ENCODE measurements at places on chromosomes 5 and 9.

- DNase-seq = no peak
Measured at GRCh38 chr5:5221724-5222123, 81.6 kb downstream of the ADAMTS16 start.

DNA sequence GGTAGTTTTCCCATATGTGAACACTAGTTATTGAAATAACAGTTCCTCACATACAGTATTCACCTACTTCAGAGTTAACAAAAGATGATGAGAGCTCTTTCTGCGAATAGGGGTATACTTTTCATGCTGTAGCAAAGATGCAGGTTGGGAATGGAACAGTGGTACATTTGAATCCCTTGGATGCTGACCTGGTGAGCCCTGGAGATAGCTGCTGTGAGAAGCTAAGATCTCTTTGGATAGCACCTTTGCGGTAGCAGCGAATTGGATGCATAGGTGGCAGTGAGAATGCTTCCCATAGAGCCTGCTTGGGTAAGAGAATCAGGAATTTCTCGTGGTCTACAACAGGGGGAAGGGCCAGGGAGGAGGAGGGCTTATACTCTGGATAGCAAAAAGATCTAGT is 61.2 kb downstream of the NUP214 start:
- DNase-seq = no peak

GRCh38 chr9:125911861-125912644 is 164.9 kb downstream of the PBX3 start:
- no peak for DNase-seq

GRCh38 chr9:135791431-135792267 is 89.7 kb downstream of the KCNT1 start:
- DNase-seq = no peak

DNA sequence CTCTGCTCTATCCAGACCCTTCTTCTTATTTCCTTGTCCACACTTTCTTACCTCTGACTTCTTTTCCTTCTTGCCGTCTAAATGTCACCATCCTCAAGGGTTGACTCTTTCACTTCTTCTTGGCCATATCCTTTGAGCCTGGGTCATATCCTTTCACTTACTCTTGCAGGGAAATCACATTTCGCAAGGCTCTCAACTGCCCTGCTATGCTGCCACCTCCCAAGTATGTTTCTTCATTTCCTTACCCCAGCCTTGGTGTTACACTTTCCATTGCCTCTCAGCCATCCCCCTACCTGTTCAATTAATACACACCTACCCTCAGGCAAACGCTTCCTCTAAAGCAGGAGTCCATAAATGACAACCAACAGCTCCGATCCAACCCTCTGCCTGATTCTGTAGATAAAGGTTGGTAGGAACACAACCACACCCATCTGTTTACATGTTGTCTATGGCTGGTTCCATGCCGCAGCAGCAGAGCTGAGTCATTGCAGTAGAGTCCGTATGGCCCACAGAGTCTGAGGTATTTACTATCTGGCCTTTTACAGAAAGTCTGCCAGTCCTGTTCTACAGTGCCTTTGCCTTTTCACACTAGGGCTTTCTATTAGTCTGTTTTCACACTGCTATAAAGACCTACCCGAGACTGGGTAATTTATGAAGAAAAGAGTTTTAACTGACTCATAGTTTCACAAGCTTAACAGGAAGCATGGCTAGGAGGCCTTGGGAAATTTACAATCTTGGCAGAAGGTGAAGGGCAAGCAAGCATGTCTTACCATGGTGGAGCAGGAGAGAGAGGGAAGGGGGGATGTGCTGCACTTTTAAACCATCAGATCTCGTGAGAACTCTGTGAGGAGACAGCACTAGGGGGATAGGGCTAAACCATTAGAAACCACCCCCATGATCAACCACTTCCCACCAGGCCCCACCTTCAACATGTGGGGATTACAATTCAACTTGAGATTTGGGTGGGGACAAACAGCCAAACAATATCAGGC is 97.9 kb downstream of the SV2C start:
- no peak for DNase-seq

DNA sequence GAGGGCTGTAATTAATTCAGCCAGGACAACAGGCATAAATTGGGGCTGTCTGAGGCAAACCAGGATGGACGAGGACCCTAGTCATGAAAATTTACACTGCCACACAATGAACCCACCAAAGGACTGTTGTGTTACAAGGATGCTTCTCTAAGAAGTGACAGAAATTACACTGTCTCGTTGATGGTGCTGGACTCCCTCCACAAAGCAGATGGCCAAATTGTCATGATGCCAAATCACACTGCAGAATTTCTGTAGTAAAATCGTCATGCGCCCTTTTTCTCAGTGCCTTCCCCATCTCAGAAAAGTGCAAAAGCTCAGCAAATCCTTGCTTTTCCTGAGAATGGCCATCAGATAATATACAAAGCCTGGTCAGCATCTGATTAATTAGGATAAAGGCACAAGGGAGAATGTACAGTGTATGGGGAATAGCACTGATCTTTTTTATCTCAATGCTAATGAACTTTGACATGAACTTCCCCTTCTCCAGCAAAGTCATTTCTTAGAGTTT is 545.8 kb downstream of the CSNK1G3 start:
- no peak for DNase-seq

GRCh38 chr5:68424799-68425537 is 209.4 kb downstream of the PIK3R1 start:
- no peak for DNase-seq

- DNase-seq = no peak
Measured at GRCh38 chr9:136618580-136619547, 43.9 kb upstream of the EGFL7 start.

DNA sequence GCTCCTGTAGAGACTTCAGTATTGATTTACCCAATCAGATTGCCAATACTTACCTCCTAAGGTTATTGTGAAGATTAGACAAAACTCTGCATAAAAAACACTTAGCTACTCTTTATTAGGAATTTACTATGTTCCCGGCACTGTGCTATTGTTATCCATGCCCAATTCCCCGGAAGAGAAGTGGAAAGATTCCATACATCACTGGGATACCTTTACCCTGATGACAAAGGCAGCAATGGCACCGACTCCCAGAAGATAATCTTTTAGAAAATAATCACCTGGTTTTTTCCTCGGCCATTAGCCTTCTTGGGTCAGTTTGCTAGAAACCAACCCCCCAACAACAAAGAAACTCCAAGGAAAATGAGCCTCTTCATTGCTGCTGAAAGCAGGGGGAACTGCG is 226.0 kb downstream of the SNX18 start:
- no peak for DNase-seq

- DNase-seq = no peak
Measured at GRCh38 chr9:129463477-129463876, 157.4 kb downstream of the C9orf50 start.

DNA sequence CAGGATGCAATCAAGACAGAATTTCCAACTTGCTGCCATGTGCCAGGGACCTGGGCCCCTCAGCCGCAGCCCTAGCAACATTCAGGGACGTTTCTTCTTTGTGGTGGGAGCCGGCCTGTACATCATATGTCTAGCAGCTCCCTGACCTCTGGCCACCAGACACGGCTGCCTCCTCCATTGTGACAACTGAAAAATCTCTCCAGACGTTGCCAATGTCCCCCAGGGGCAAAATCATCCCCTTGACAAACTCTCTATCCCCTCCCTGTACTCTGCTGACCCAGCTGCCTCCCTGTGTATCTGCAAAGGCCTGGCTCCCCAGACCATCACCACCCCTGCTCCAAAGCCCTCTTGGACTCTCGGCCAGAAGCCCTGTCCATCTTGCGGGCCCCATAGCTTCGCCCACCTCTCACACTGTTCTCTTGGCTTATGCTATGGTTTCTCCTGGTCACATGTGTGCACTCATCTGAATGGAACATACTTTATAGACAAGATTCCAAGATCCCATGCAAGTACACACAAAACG is 40.8 kb downstream of the BICD2 start:
- no peak for DNase-seq

DNA sequence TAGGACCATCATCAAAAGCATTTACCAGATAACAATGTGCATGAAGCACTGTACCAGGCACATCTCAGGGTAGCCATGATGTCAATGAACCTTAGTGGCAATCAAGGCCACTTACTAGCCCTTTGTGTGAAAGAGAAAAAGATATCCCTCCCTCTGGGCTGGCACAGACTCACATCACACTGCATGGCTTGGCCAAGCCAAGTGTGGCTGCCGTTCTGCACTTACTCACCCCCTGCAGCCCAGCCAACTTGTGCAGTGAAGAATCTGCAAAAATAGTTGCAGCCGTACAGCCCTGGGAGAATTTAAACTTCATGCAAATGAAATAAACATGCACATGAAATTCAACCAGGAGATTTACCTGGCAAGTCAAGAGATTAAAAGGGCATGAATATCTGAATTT is 333.5 kb downstream of the DEPDC1B start:
- DNase-seq = no peak

DNA sequence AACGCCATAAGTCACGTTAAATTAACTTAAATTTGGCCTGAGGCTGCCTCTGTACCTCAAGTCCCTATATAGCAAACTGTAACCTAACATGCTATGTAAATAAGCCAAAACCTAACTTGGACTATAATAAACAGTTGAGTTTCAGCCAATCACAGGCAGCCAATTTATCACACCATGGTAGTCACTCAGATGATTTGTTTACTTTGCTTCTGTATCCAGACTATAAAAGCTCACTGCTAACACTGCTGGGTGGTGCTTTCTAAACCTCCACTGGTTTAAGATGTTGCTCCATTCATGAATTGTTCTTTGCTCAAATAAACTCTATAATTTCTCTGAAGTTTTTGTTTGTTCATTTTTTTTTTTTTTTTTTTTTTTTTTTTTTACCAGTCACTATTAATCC is 62.8 kb downstream of the TRPM3 start:
- DNase-seq = no peak

DNA sequence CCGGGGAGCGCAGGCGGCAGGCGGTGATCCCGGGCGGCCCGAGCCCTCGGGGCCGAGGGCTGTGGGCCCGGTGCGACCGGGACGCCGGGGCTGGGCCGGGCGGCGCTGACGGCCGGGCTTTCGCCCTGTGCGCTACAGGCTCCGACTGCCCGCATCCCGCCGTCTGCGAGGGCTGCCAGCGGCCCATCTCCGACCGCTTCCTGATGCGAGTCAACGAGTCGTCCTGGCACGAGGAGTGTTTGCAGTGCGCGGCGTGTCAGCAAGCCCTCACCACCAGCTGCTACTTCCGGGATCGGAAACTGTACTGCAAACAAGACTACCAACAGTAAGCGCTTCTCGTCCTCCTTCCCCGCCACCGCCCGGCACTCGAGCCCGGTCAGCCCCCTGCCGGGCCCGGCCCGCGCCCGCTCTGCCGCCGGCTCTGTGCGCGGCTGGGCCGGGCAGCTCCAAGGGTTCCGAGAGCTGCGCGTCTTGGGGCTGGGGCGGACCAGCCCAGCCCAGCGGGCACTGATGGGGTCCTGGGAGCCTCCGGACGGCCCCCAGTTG is 1.6 kb downstream of the LMX1B start:
- DNase-seq = no peak

DNA sequence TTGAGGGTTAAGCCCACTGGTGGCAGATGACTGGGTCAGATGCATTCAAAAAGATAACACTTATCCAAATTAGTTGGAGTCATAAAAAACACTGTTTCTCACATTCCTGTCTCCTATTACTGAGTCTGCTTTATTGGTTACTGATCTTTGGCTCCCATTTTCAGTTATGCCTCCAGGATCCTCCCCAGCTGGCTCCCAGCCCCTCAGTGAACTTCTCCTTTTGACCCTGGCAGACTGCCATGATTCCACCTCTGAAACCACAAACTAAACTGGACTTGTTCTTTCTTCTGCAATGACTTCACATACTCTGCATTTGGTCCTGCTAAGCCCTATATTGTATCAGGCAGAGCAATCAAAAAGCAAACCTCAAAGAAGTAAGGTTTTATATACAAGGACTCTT is 860.8 kb upstream of the DMAC1 start:
- DNase-seq = no peak

GRCh38 chr5:130234816-130235215 is 330.6 kb downstream of the CHSY3 start:
- DNase-seq = no peak

DNA sequence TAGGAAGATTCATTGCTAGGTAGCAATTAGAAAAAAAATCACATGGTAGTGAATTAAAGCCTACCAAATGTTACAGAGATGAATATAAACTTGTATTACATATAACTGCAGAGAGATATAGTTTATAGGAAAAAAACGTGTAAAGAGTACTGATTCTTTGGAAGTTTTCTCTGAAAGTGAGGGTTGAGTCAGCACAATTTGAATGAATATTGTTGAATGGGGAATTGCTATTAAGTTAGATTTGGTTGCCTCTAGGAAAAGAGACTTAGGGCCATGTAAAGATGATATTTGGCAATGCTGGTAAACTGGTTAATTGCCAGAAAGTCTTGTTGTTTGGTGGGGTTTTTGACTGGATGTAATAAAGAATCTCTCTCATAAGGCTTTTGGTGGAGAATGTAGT is 37.2 kb upstream of the TAL2 start:
- DNase-seq = no peak

GRCh38 chr5:50759526-50760270 is 93.3 kb downstream of the PARP8 start:
- DNase-seq = no peak

- no peak for DNase-seq
Measured at GRCh38 chr5:44835693-44836092, 26.9 kb downstream of the MRPS30 start.

GRCh38 chr5:134071614-134072207 is 42.8 kb upstream of the TCF7 start:
- DNase-seq = no peak

- no peak for DNase-seq
Measured at GRCh38 chr5:158435161-158435616, 576.2 kb upstream of the CLINT1 start.

GRCh38 chr5:20572614-20573013 is 584.6 kb upstream of the CDH18 start:
- DNase-seq = no peak

GRCh38 chr5:654071-654778 is 38.9 kb downstream of the TPPP start:
- no peak for DNase-seq

- DNase-seq = no peak
Measured at GRCh38 chr5:138961221-138961620, 86.1 kb upstream of the LRRTM2 start.

DNA sequence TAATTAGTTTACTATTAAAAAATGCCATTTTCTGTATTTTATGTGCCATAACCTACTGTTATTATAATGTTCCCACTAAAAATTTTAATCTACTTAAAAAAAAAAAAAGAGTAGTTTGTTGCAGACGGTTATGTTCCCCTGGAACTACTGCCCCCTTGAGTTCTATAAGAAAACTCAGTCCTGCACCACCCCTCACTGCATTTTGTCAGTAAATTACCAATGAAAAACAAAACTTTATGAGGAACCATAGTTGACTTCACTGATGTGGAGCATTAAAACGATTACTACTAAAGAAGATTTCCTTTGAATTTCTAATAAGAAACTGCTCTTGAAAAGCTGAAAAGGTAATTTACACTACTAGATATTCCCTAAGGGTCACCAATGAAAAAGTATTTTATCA is 288.7 kb downstream of the FBXL17 start:
- DNase-seq = no peak
